ENCODE measurements at places on chromosomes 7 and 10. TPM values are rescaled to one million over a fixed set of nuclear protein-coding genes. Genes with fewer than 3 reads are reported as not detected.

DNA sequence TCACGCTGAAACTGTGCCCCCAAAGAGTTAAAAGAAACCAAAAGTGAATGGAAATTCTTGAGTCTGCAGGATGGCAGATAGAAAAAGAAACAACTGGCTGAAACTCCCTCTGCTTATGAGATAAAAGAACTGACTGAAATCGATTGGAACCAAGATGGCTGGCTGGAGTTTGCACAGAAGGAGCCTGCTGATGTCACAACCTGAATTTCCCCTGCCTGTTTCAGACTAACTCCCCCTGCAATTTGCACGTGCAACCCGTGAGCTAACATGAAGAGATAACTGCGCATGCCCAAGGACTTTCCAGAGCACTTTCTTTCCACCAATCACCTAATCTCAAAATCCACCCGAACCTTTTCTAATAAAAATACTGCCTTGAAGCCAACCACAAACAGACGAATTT is 435.5 kb downstream of the CALN1 start:
- no peak for DNase-seq
- H3K36me3 ChIP-seq = no peaks in the 10 kb centered on the region
- no peaks in the 10 kb centered on the region for H3K27me3 ChIP-seq
- H3K27ac ChIP-seq = no peak overlapping the region
- H3K4me1 ChIP-seq = no peaks in the 10 kb centered on the region

GRCh38 chr7:8179486-8179885 is 82.5 kb downstream of the ICA1 start:
- H3K4me3 ChIP-seq = no peak overlapping the region
- H3K4me1 ChIP-seq = peaks cover 51% of the 10 kb centered on the region
- H3K27ac ChIP-seq = no peak overlapping the region
- no peak for DNase-seq
- H3K36me3 ChIP-seq = no peaks in the 10 kb centered on the region
- H3K27me3 ChIP-seq = no peaks in the 10 kb centered on the region

DNA sequence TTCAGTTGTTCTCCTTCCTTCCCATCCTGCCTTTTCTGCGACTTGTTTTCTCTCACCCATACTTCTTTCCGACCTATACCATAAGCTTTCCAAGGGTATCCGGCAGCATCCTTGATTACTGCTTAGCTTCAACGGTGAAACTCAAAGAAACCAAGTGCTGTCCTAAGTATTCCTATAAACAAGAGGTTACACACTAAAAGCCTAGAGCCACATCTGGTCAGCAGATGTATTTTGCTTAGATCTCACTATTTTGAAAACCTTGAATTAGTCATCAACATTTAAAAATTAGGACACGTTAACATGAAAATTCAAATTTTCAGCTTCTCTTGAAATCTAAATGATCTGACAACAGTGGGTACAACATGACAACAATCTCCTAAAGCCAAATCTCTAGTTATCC is 20.0 kb downstream of the ARHGAP21 start:
- peaks cover 26% of the 10 kb centered on the region for H3K4me1 ChIP-seq
- no peak overlapping the region for H3K27ac ChIP-seq
- H3K36me3 ChIP-seq = no peaks in the 10 kb centered on the region
- DNase-seq = no peak
- H3K27me3 ChIP-seq = no peaks in the 10 kb centered on the region
- no peak overlapping the region for H3K4me3 ChIP-seq

SMO gene
- 64.4 TPM for polyA plus RNA-seq

DNA sequence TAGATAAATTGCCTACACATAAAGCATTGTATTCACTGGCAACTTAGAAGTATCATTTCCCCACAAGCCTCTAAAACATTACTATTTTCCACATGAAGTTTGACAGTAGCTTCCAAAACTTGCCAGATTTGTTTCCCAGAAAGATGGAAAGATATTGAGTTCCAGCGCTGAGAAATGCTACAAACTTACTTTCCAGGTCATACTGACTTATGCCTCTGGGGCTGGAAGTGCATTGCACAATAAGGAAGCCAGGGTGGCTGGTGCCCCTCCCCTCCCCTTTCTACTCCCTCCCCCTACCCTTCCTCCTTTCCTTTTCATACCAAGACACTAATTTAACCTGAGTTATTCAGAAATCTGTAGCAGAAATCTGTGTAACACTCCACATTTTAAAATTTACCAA is 212.6 kb downstream of the WDR37 start:
- no peaks in the 10 kb centered on the region for H3K27me3 ChIP-seq
- DNase-seq = no peak
- no peaks in the 10 kb centered on the region for H3K36me3 ChIP-seq
- H3K4me3 ChIP-seq = no peak overlapping the region
- H3K27ac ChIP-seq = no peak overlapping the region

DNA sequence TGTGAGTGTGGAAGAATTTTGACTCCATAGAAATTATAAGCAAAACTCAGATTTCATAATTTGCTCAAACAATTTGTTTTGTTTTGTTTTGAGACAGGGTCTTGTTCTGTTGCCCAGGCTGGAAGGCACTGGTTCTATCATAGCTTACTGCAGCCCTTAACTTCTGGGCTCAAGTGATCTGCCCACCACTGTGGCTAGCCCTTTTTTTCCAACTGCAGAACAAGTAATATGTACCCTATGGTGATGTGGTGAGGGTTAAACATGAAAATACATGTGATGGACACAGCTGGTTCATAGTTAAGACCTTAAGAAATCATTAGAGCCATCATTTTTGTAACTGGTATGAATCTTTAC is 31.1 kb downstream of the CSTF2T start:
- DNase-seq = no peak
- H3K4me3 ChIP-seq = no peak overlapping the region
- no peaks in the 10 kb centered on the region for H3K36me3 ChIP-seq
- no peaks in the 10 kb centered on the region for H3K27me3 ChIP-seq

DNA sequence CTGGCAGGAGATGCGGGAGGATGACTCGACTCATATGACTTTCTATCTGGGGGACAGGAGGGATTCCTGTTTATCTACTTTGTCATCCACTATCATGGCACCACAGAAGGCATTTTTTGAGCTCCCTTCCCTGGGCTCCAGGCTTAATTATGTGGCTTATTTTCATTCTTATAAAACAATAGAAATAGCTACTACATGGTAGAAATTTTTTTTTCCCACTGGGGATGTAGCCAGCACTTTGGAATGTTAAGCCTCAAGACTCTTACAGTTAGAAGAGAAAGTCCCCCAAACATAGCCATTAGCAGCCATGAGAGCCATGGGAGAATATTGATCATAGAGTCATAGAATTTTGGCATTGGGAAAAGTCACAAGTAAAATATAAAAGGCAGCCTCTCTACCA is 14.6 kb upstream of the FAM180A start:
- H3K36me3 ChIP-seq = no peaks in the 10 kb centered on the region
- H3K27me3 ChIP-seq = no peaks in the 10 kb centered on the region
- DNase-seq = no peak
- no peak overlapping the region for H3K4me3 ChIP-seq
- H3K4me1 ChIP-seq = no peaks in the 10 kb centered on the region

All from left lung (tissue), 14 donors.